ENCODE measurements at places on chromosomes 13 and 19.
A peak's percentile ranks its signal among the peaks of the same experiment; 100 is the strongest.

- DNase-seq: peak; percentile 27
These were observed 5.7 kb downstream of the ZNF574 start for GRCh38 chr19:42081584-42082203.

GRCh38 chr19:1862424-1863327 lies 703 bp downstream of the KLF16 start:
- DNase-seq: no peak

GRCh38 chr13:31521435-31521834 lies 217.9 kb upstream of the RXFP2 start:
- no peak for DNase-seq

- DNase-seq: peak; percentile 16
These were observed 10.7 kb downstream of the ELF1 start for GRCh38 chr13:41008349-41008980.

GRCh38 chr19:11457831-11458230 lies 22.4 kb downstream of the PRKCSH start:
- DNase-seq: no peak
